ENCODE measurements at places on chromosomes 16 and 17. TPM values are rescaled to one million over a fixed set of nuclear protein-coding genes. Genes with fewer than 3 reads are reported as not detected.

DNA sequence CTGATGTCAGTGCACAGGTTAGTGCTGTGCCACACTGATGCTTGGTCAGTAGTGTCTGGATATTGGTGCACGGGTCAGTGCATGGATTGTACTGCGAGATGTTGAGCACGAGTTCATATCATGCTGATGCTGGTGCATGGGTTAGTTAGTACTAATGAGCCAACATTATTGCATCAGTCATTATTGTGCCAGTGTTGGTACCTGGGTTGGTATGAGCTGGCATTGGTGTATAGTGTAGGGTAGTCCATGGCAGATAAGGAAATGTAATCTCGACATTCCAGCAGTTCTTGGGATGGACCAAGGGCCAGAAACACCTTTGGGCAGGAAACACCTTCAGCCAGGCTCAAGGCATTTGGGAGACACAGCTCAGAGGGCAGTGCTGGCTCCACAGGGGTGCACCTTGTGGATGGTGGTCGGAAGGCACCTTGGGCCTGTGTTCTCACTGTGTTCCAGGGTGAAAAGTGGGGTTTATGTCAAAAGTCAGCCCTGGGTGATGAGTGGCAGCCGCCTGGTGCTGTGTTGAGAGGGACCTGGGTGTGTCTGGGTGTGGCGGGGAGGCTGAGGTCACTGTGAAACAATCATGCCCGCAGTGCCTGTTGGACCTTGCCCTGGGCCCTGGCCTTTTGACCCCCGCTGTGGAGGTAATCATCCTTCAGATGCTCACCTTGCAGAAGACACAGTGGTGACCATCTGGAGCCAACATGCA is 100.7 kb upstream of the ZNF469 start:
- no peak overlapping the region for H3K27ac ChIP-seq
- no peaks in the 10 kb centered on the region for H3K36me3 ChIP-seq
- no peaks in the 10 kb centered on the region for H3K27me3 ChIP-seq
- no peaks in the 10 kb centered on the region for H3K4me1 ChIP-seq
- H3K4me3 ChIP-seq: no peak overlapping the region

GRCh38 chr16:48277158-48277557 is 29.8 kb upstream of the ABCC11 start:
- no peaks in the 10 kb centered on the region for H3K27me3 ChIP-seq
- peaks cover 13% of the 10 kb centered on the region for H3K4me1 ChIP-seq
- no peak overlapping the region for H3K4me3 ChIP-seq
- no peak overlapping the region for H3K27ac ChIP-seq

Gene KRT27
- 0.18 TPM for polyA plus RNA-seq

Gene SOX9
- 52.8 TPM for polyA plus RNA-seq

DNA sequence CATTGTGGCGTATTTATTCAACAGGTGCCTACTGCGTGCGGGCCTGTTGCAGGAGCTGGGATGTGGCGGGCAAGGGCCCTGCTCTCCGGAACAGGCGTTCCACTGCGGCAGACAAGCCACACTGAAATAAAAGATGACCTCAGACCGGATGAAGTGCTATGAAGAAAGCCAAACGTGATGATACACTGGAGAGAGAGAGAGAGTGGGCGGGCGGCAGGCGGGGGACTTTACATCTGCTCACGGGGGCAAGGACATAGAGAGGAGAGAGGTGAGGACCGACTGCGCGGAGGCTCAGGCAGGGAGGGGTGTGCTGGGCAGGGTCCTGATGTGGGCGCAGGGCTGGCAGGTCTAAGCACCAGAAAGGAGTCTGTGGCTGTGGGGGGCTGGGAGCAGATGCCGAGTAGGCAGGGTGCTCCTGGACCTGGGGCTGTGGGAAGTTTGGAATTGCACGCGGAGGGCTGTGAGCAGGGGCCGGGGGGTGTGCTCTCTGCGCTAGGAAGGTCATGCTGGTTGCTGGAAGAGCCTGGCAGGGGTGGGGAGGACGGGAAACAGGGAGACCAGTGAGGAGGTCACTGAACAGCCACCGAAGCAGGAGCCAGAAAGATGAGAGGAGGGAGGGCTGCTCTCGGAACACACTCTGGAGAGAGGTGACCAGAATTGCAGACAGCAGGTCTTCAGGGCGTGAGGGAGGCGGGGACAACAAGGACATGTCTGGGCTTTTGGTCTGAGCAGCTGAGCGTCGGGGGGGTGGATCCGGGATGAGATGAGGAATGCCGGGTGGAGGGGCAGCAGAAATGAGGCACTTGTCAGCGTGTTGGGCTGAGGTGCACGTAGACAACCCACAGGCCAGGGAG is 9.9 kb downstream of the MXRA7 start:
- H3K36me3 ChIP-seq: no peaks in the 10 kb centered on the region
- peaks cover 48% of the 10 kb centered on the region for H3K4me1 ChIP-seq
- H3K4me3 ChIP-seq: no peak overlapping the region
- peak overlapping the region; percentile 78 for H3K27ac ChIP-seq
- no peaks in the 10 kb centered on the region for H3K27me3 ChIP-seq

Data from left lung (tissue), 14 donors.